Neural progenitor cell (in vitro differentiated cells): ENCODE measurements at places on chromosomes 2 and 18. TPM values are rescaled to one million over a fixed set of nuclear protein-coding genes. Genes with fewer than 3 reads are reported as not detected.

GRCh38 chr2:109720380-109721106 lies 73.6 kb upstream of the RGPD5 start:
- no peak for DNase-seq

- DNase-seq = no peak
Observed at GRCh38 chr18:22544626-22545025, 126.9 kb upstream of the CTAGE1 start.

- peak; percentile 58 for DNase-seq
Observed at GRCh38 chr2:232537079-232537478, 2.4 kb upstream of the CHRNG start.

DNA sequence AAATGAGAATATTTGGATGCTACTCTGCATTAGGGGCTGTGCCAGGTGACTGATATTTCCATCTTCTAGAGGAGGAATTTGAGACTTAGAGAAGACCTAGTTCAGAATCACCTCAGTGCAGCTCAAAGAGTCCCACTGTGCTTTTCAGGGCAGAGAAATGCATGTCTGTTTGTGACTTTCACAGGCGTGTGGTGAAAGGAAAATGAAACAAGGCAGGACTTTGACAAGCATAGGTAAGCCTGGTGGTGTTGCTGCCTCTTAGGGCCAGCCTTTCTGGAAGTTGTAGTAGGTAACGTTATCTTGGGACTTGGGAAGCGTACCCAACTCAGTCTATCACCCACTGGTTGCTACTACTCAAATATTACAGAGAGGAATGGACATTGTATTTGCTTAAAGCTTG lies 2.6 kb downstream of the GPR39 start:
- no peak for DNase-seq

- peak; percentile 40 for DNase-seq
Observed at GRCh38 chr2:164717000-164717803, 95.9 kb upstream of the GRB14 start.

GRCh38 chr2:8098476-8099266 lies 583.2 kb upstream of the ID2 start:
- DNase-seq = no peak

DNA sequence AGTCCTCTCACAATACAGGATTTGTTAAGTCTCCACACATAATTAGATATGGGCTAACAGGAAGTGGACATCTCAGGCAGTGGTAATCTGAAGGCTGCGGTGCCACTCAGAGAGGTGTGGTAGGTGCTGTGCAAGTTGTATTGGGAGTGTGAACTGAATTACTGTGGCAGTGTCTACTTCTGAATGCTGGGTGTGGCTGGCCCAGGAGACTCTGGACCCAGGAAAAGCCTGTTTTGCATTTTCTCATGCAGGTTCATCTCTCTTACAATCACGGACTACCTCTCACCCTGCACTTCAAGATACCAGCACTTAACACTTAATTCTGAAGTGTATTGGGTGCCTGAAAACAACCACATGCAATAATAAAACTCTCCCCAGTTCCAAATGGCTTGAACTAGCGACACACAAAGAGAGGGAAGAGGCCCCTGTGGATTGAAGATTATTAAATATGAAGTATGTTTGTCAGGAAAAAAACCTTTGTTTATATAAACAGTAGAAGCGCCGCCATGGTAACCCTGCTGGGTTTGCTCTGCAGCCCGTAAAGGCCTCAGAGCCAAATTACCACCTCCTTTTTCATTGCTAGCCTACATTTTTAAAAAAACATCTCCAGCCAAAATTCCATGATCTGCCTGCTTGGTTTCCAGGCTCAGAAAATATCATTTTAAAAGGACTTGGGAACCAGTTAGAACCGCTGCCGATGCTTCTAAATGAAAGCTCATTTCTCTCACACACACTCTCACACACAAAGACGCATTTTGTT lies 77.5 kb downstream of the GFPT1 start:
- no peak for DNase-seq

DNA sequence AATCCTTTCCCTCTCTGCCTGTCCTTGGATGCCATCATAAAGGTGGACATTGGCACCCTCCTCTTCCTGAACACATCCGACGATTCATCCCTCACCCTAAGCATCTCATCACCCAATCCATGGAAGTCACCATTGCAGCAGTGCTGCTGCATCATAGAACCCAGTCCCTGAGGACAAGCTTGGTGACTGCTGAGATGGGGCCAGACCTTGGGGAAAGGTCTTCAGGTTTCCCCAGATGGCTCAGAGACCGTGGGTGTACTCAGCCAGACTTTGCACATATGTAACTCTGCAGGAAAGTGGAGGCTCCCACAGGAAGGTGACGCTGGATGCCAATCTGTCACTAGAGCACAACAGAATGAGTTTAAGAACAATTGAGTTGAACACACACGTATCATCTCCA lies 202.2 kb downstream of the SOX11 start:
- no peak for DNase-seq

- no peak for DNase-seq
Observed at GRCh38 chr2:227322530-227323205, 2.4 kb upstream of the MFF start.

GRCh38 chr2:16250886-16251285 lies 310.5 kb downstream of the MYCN start:
- DNase-seq = no peak

DNA sequence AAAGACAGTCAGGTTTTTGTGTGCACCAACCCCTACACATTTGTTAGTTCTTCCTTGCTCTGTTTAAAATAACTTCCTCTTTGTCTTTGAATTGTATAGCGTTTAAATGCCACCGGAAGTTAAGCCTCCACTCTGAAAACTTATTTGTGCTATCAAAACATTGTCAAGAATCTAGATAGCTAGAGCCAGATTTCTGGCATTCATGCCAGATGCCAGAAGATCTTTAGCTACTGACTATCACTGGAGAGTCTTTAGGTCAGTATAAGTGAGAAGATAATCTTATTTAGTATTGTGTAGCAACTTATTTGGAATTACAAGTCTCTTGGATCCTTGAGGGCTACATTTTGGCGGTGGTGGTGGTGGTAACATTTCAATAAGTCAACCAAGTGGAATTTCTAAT lies 63.4 kb upstream of the ADAM23 start:
- DNase-seq = no peak

GRCh38 chr2:20543469-20544152 lies 96.7 kb downstream of the RHOB start:
- DNase-seq = no peak

- no peak for DNase-seq
Observed at GRCh38 chr2:187854801-187855200, 300.6 kb upstream of the TFPI start.

DNA sequence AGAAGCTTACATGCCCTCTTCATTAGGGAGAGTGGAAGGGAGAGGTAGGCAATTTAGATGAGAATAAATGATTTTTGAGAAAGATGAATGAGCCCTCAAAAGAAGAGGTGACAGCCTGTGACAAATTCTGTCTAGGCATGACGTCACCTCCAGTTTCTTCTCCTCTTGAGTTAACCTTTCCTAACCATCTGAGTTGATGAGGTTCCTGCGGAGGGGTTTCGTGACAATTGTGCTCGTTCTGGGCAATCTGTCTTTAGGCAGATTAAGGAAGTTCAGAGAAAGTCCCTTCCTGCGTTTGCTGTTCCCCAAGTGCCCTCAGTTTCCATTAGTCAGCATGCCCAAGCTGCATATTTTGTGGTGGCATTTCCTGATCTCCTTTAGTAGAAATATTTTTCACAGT lies 640.2 kb upstream of the SYT4 start:
- DNase-seq = no peak

GRCh38 chr2:14015113-14015630 lies 617.3 kb upstream of the LRATD1 start:
- no peak for DNase-seq

DNA sequence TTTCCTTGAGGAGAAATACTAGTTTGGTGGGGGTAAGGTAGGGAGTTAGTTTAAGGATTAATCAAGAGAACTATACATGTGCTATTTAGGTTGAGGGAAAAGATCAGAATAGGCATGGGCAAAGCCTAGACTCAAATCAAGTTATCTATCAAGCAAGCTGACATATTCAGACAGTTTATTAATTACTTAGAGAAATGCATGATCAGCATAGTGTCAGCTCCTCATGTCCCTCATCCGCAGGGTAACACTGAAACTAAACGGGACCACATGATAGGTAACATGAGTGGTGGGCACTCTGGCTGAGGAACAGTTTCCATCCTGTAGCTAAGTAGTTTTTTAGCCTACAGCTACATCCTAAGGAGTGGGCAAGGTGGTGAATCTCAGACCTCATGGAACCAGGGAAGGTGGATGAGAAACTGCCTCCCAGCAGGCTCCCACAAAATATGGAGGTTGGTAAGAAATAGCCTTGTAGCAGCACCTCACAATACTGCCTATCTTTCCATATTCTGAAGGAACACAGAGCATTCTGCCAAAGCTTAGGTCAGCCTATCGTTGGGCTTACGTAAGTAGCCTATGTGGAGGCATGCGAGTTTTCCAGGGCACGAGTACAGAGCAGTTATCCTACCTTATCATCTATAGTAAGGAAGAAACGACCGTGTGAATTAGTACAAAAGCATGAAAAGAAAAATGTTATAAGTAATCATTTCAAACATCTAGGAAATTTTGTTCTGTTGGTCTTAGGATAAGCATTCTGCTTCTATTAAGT lies 18.4 kb downstream of the ZC3H6 start:
- no peak for DNase-seq

- DNase-seq = no peak
Observed at GRCh38 chr18:811892-812375, at the start of gene YES1. Gene YES1, minus strand, starts transcription at chr18:812242. Its CDS starts 55,415 bp downstream, at chr18:756827.

GRCh38 chr18:57258131-57258777 lies 94.1 kb upstream of the ST8SIA3 start:
- no peak for DNase-seq

DNA sequence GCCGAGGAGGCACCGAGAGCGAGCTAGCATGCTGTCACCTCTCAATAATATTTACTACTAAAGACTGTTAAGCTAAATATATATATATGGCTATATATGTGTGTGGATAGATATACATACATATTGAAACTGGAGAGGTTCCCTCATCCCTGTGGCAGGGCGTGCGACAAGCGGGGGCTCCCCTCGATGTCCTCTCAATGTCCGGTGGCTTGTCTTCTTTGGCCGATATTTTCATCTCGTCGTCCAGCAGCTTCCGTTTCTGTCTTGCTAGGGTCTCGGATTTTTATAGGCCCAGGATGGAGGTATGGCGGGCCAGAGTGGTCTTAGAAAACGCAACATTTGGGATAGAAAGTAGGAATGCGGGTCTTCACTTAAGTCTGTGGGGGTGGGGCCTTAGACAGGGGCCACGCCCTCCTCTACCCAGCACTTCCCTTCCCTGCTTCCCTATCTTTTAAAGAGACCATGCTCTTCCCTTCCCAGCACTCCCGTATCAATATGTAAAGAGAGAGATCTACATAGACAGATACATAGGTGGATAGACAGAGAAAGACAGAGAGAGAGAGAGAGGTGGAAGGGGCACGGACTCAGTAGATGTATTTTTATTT lies 866.8 kb downstream of the DSC3 start:
- no peak for DNase-seq

GRCh38 chr2:193980599-193980998 lies 1676.4 kb upstream of the SLC39A10 start:
- DNase-seq = peak; percentile 82

DNA sequence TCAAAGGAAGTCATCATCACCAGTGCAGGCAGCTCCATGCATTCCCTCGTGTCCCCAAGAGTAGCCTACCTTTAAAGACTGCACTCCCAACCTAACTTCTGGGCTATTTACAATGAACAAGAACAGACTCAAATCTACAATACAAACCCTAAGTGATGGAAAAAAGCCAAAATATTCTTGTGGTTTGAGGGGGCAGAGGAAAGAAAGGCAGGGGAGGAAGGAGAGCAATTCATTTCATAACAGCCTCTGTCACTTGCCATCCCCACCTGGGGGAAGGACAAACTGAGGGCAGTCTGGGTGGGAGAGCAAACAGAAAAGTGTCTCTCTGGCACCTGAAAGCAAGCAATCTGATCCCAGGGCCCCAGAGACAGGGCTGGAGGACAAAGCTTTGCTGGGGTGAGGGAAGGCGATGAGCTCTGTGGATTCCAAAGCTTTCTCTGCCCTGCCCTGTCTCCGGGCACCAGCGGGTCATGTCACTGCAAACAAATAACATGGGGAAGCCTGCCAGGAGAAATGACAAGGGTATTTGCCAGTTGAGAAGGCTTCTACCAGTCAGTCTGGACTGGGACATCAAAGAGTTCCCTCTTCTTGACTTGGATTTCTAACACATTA lies 528.0 kb upstream of the TNP1 start:
- DNase-seq = peak; percentile 9

DNA sequence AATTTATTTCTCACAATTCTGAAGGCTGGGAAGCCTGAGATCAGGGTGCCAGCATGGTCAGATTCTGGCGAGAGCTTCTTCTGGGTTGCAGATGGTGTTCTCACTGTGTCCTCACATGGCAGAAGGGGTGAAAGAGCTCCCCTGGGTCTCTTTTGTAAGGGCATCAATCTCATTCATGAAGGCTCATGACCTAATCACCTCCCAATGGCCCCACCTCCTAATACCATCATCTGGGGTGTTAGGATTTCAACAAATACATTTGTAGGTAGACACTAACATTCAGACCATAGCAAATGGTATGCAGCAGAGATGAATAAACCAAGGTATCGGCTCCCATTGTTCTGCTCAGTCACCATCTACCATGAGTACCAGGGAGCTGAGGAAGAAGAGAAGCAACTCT lies 32.7 kb downstream of the YPEL5 start:
- no peak for DNase-seq

DNA sequence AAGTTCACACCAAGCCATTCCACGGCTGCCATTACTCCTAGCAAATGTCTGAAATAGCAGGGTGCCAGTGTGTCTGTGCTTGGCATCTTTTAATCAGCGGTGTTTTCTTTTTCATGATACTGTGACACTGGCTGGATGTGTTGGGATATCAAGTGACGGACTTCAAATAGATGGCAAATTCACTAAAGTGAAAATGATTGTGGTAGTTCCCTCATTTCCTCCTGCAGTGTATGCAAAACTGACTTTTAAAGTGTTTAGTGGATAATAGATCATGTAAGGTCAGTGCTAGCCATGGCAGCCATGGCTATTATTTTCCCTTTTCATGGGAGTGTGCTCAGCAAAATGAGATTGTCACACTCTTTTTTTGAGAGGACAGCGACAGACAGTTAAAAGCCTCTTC lies 261.5 kb upstream of the SIX3 start:
- no peak for DNase-seq

- DNase-seq = no peak
Observed at GRCh38 chr2:10287761-10288160, 14.9 kb upstream of the HPCAL1 start.

RGPD3 gene
- total RNA-seq = 0.07 and 0.25 TPM in 2 replicates

LIMS4 gene
- total RNA-seq = 0.28 TPM in 1 of 2 replicates, not detected in the other

ARHGAP15 gene
- 2.5 and 5.9 TPM in 2 replicates for total RNA-seq

ITPRIPL1 gene
- 4.3 and 4.9 TPM in 2 replicates for total RNA-seq

VRK2 gene
- total RNA-seq = 24.1 and 39.2 TPM in 2 replicates

IGFBP2 gene
- total RNA-seq = 371 and 935 TPM in 2 replicates

APLF gene
- total RNA-seq = 9.8 and 16.9 TPM in 2 replicates

YIPF4 gene
- total RNA-seq = 21.5 and 29.0 TPM in 2 replicates

PPP1R7 gene
- total RNA-seq = 40.0 and 52.9 TPM in 2 replicates

SNORC gene
- 2.6 TPM in 1 of 2 replicates, not detected in the other for total RNA-seq

APCDD1 gene
- total RNA-seq = 1.9 and 4.7 TPM in 2 replicates

LYG2 gene
- total RNA-seq = not detected in 2 replicates

CEBPZ gene
- 56.5 and 86.6 TPM in 2 replicates for total RNA-seq

HOXD9 gene
- total RNA-seq = not detected in 2 replicates

PAIP2B gene
- 12.5 and 17.1 TPM in 2 replicates for total RNA-seq
